ENCODE measurements at places on chromosomes 13 and 19.
A peak's percentile ranks its signal among the peaks of the same experiment; 100 is the strongest.

- DNase-seq: peak; percentile 77
These were observed 160.5 kb downstream of the TEX29 start for GRCh38 chr13:111480976-111481375.

- no peak for DNase-seq
These were observed 3.8 kb upstream of the ATP8B3 start for GRCh38 chr19:1815605-1816529.

- no peak for DNase-seq
These were observed 46.7 kb downstream of the ERCC5 start for GRCh38 chr13:102892503-102892902.

DNA sequence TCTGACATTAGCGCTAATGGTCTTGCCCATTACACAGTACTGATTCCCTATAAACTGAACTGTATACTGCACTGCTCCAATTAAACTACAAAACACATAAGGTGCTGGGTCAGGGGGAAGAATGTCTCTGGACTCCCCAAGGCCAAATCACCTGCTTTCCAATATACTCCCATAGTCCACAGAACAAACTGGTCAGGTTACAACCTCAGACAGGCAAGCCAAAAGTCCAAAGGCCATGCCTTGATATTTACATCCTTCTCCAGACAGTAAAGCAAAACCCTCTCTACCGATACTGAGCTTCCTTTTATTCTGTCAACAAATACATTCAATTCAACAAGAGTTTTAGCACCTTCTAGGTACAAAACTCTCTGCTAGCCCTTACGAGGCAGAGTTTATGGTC lies 8.9 kb downstream of the ZNF541 start:
- DNase-seq: no peak

DNA sequence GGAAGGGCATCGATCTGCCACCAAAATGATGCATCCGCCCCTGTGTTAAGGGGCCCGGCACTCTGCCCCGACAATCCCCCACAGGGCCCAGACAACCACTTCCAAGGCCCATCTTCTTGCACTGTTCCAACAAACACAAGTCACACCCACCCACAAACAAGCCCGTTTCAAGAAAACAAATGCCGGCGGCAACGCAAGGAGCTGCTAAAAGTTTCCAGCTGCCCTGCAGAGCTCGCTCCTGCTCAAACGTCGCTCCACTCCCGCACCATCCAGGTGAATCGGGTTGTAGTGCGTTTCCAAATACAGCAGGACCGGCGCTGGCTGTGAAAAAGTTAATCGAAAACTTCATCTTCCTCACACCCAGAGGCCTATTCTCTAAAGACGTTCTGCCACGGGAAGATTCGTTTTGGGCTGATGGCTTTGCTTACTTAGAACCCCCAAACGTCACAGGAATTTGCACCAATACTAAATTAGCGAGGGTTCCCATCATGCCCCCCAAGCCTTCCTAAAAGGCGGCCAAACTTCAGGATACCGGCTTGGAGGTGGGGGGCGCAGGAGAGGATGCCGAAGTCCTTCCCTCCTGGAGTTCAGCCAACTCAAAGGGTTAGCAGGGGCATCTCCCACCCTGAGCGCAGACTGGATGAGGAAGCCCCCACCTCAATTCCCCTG lies 107.4 kb upstream of the DOCK9 start:
- DNase-seq: no peak

- DNase-seq: no peak
These were observed 266.4 kb downstream of the NALCN start for GRCh38 chr13:101149735-101150384.

- DNase-seq: no peak
These were observed 1.2 kb downstream of the CADM4 start for GRCh38 chr19:43638214-43638994.

DNA sequence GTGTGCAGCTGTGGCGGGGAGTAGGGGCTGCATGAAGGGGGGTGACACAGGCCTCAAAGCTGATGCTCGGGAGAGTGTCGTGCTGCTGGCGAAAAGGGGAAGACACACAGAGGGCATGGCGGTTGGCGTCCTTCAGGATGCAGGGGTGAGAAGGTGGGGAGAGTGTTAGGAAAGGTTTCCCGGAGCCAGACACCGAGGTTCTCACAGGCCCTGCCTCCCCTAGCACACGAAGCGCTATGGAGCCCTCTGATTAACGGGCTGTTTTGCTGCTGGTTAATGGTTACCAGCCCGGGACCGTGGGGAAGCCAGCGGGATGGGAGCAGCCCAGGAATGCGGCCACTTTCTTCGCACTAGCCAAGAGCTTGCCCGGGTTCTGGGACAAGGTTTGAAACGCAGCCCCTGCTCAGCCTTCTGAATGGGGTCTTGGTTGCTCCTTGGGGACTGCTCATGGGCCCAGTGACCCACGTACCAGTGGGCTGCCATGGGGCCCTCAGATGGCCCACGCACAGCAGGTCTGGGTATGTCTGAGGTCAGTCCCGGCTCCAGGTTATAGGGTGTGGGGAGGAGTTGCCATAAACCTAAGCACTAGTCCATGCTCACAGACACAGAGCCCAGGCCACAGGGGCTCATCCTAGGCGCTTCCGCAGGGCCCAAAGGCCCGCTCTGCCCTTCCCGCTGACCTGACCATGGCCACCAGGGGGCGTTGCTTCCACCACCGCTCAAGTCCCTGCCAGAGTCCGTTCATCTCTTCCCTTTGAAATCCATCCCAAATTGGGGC lies 31.3 kb upstream of the ISYNA1 start:
- DNase-seq: no peak

DNA sequence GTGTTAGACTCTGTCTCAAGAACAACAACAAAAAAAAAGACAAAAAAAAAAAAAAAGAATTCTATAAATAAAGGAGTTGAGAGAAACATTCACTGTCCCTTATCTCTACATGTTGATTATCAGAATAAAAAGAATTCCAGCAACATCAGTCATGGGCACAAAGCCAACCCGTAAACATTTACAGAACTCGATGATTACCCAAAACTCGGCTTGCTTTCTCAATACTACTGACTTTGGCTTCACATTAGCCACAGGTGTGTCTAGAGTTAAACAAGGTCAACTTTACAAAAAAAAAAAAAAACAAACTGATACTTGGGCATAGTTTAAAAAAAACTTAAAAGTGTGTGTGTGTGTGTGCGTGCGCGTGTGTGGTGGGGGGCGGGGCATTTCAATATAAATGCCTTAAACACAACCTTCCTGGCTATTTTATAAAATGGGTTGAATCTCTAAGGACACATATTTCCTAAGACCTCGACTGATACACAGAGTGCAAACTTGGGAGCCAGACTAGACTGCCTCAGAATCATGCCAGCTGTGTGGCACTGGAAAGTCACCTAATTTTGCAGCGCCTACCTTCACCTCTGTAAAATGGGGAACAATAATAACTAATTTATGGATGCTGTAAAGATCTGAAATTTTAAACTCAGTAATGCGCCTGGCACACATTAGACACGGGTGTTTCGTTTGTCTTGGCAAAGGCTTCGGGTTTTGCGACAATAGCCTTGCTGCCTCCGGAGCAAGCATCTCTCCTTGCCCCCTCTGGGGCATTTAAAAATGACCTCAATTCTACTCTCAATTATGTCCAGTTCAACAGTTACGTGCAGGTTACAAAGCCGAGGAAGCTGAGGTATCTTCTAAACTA lies 922 bp downstream of the EBPL start:
- DNase-seq: no peak

Measured in NCI-H187 treated with DMSO at 0.1 percent for 48 hours (cell line).